ENCODE measurements at places on chromosomes 3 and 15.

GRCh38 chr3:83567935-83568334 lies 1390.9 kb upstream of the CADM2 start:
- peak; percentile 4 for DNase-seq

GRCh38 chr3:194045289-194045688 lies 90.7 kb upstream of the HES1 start:
- no peak for DNase-seq

DNA sequence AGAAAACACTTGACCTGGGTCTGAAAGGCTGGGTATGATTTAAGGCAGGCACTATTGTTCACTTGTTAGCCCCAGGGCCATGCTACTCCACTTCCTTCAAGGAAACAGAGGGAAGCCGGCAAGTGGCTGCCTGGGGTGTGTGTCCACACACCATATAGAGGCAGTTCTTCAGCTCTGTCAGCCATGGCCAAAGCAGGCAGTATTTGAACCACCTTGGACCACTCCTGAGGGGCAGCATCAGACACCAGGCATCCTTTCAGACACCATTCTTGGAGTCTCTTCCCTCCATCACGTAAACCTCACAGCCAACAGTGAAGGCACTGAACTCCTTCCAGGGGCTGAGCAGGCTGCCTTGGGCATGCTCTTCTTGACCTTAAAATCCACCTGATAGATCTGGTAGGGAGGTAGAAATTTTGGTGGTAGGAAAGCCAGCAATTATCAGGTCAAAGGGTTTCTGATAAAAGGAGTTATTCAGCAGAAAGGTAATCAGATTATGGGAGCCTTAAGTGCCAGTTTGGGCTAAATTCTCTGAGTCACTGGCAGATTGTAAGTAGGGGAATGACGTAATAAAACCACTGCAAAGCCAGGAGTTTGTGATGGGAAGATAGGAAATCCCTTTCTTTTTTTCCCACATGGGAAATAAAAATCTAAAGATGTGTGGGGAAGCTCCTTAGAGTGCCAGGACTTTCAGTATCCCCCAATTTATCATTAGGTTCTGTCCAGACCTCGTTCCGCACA lies 20.2 kb downstream of the TGFBR2 start:
- no peak for DNase-seq

GRCh38 chr15:51647128-51647562 lies 24.6 kb upstream of the DMXL2 start:
- no peak for DNase-seq

DNA sequence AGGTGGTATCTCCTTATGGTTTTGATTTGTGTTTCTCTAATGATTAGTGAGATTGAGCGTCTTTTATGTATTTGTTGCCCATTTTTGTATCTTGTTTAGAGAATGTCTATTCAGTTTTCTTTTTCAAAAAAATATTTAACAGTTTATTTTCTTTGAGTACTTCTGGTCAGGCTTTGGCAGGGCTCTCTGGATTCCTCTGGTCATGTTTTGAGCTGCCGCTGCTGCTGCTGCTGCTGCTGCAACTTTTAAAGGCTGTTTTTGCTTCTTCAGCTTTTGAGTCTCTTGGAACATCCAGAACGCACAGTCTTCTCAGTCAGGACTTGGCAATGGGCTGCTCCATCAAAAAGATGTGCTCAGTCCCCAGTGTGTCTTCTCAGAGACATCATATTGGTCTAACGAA lies 40.1 kb downstream of the REC114 start:
- no peak for DNase-seq

GRCh38 chr3:13051066-13051465 lies 22.2 kb downstream of the IQSEC1 start:
- no peak for DNase-seq

- no peak for DNase-seq
These were observed 8.2 kb downstream of the RBPMS2 start for GRCh38 chr15:64767203-64767602.

GRCh38 chr3:35737080-35737479 lies 97.8 kb downstream of the ARPP21 start:
- DNase-seq = no peak

GRCh38 chr15:92877000-92877399 lies 23.1 kb upstream of the CHD2 start:
- no peak for DNase-seq

GRCh38 chr3:57095363-57095762 lies 34.9 kb downstream of the SPATA12 start:
- DNase-seq = no peak

DNA sequence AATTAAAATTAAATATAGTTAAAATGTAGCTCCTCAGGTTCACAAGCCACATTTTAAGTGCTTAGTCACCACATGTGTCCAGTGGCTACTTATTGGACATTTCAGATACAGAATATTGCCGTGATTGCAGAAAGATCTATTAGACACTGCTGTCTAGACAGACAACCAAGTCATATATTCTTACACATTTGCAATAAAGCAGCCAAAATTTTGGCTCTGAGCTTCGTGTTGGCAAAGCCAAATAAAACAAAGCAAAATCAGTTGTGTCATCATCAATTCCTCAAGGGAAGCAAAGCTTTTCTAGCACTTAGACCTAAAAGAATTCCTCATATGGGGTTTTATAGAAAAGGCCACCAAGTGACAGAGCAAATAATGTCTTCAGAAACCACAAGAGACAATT lies 193.1 kb upstream of the LPP start:
- DNase-seq = no peak

DNA sequence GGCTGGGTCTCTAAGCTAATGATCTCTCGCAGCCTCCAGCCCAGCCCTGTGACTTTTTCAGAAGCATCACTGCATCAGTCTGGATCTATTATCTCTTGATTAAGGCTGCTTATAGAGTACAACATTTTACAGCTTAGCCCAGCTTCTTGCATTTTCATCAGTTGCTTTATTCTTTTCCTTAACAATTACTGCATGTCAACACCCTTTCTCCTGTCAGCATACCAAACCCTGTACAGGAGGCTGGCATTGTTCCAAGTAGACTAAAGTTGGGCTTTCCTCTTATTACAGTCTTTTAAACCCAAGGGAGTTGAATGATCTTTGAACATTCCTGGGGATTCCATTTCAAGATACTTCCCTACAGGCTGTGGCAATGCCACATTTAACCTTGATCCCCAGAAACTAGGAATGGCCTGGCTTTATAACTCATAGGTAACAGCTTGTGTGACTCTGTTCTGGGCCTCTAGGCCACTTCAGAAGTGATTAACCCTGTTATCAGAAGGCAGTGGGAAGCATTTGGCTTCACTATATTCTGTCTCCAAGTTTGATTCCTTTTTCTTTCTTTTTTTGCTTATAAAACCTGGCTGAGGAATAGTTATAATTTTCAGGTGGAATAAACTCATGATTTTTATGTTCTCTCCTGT lies 182.9 kb downstream of the KCNMB2 start:
- DNase-seq = no peak

DNA sequence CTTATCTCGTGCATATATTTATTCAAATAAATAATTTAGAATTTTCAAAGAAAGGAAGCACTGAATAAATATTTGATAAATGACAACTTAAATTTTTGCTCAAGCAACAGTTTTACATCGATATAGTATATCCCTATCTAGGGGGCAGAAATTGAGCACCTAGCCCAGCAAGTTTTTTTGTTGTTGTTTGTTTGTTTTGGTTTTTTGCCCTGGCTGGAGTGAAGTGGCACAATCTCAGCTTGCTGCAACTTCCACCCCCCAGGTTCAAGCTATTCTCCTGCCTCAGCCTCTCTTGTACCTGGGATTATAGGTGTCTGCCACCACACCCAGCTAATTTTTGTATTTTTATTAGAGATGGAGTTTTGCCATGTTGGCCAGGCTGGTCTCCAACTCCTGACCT lies 42.4 kb downstream of the OIP5 start:
- no peak for DNase-seq

GRCh38 chr3:126439968-126440708 lies 35.6 kb downstream of the ZXDC start:
- no peak for DNase-seq

DNA sequence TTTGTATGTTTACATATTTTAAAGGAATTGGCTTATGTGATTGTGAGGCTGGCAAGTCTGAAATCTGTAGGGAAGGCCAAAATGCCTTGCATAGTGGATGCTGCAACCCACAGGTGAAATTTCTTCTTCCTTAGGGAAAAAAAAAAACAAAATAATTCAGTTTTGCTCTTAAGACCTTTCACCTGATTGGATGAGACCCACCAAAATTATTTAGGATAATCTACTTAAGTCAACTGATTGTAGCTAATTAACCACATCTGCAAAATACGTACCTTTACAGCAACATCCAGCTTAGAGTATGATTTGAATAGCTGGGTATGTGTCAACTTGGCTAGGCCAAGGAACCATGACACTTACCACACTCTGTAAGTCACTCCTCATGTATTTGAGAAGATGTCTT lies 6.9 kb upstream of the RFX7 start:
- no peak for DNase-seq

GRCh38 chr3:135138776-135139175 lies 343.7 kb downstream of the EPHB1 start:
- DNase-seq = no peak

- DNase-seq = no peak
These were observed 149.5 kb downstream of the SV2B start for GRCh38 chr15:91249591-91249990.

- DNase-seq = no peak
These were observed 336.1 kb downstream of the TBL1XR1 start for GRCh38 chr3:176861137-176861536.

GRCh38 chr3:94175677-94176076 lies 112.8 kb downstream of the NSUN3 start:
- no peak for DNase-seq

- no peak for DNase-seq
These were observed 53.4 kb upstream of the CCDC174 start for GRCh38 chr3:14598143-14598569.

DNA sequence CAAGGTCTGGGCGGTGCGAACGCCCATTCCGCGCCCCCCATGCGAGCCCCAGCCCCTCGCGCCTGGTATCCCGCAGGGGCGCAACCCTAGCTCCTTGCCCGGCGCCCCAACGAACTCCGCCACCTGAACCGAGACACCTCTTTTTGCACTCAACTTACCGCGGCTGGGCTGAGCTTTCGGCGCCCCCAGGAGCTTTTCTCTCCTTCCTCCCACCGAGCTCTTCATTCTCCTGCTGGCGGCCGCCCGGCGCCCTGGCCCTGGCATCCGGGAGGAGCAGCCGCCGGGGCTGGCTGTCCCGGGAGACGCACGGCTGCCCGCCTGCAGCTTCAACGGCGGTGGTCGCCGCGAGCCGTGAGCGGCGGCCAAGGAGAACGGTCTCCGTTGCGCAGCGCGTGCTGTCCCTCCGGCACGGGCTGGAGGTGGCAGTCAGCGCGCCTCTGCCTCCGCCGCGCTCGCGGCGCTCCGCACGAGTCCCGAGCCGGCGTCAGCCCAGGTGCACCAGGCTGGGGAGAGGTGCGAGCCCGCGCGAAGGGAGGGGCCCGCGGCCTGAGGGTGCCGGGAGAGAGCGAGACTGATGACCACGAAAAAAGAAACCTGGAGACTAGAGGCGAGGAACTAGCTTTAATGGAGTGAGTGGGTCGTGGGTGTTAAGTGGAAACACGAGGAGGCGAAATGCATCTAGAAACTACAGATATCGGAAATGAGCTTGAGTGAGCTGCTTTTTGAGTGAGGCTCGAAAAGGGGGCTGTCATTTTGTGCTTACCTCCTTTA lies 621.5 kb upstream of the ZNF385D start:
- no peak for DNase-seq
